Choroid plexus epithelial cell (primary cell): ENCODE measurements at places on chromosomes 6 and 20.

DNA sequence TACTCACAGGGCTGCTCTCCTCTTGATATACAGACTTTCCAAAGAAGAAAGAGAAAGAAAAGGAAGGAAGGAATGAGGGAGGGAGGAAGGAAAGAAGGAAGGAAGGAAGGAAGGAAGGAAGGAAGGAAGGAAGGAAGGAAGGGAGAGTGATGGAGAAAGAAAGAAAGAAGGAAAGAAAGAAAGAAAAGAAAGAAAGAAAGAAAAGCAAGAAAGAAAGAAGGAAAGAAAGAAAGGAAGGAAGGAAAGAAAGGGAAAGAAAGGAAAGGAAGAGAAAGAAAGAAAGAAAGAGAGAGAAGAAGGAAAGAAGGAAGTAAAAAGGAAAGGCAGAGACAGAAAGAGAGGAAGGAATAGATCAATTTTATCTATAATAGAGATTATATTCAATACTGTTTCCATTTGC, 1257.4 kb downstream of the EPHA7 start:
- no peak for DNase-seq

DNA sequence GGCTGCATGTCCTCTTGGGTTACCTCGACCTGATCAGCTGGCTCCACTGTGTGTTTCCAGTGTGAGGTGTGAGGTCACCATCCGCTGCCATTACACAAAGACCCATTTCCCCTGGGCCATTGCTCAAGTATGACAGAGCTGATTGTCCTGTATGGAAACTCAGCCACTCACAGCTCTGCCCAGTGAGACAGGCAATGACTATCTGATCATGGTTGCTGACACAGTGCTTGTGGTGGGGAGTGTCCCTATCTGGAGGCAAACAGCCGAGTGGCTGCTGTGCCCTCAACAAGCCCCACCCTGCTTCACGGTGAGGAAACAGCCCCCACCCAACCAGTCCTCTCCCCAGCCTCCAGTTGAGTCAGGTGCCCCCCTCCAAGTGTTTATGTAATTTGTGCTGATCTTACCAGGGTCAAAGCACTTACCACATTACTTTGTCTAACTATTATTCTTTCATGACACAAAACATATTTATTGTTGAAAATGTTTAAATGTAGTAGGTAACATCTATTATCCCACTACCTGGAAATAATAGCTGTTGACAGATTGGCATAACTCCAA, 11.7 kb upstream of the MAPK13 start:
- no peak for DNase-seq

DNA sequence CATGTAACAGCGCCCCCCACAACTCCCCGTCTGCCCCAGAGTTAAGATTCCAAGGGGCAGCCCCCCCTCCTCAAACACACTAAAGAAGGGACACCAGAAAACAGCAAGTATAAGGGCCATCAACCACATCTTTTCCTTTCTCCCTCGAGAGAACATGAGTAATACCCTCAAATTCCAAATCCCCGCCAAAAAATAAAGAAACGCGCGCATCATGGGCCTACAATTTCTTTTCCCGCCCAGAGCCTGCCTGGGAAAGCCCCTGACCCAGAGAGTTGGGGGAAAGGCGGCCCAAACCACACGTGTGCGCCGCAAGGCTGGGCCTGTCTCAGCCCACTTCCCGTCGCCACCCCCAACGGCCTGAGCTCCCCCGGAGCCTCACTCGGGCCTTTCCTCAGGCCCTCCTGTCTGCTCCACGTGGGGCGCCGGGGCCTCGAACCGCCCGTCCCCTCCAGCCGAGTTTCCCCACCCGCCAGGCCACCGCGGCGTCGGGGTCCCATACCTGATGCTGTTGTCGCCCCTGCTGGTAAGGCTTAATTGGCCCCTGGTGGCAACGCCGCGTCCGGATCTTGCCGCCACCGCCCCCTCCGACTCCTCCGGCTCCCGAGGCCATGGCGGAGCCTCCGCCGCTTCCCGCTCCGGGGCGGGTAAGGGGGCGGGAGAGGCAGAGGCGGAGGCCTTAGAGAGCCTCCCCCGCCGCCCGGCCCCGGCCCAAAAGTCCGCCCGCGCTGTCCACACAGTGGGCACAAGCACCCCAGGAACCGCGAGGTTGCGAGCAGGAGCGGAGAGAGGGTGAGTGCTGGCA, 746 bp downstream of the NUP153 start:
- peak; percentile 69 for DNase-seq

GRCh38 chr6:73710470-73710869, 14.5 kb downstream of the CD109 start:
- peak; percentile 89 for DNase-seq

DNA sequence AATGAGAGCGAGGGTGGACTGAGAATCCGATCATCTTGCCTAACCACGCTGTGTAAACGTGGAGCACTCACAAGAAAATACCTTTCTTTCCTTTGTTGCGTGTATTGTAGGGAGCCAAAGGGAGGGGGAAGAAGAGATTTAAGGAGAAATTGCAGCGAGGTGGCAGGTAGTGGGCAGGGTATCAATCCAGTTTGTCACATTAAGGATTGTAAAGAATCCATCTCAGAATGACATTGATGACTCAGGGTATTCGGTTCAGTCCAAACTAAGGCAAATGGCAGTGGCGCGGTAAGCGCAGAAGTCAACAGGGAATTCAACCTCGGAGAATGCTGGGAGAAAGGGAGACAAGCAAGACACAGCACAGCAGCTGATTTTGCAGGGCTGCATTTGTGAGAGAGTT, 146.2 kb downstream of the ID4 start:
- no peak for DNase-seq

- no peak for DNase-seq
Measured at GRCh38 chr6:135833771-135834170, 17.7 kb upstream of the PDE7B start.

- peak; percentile 67 for DNase-seq
Measured at GRCh38 chr6:1872649-1873131, 263.0 kb downstream of the FOXC1 start.

DNA sequence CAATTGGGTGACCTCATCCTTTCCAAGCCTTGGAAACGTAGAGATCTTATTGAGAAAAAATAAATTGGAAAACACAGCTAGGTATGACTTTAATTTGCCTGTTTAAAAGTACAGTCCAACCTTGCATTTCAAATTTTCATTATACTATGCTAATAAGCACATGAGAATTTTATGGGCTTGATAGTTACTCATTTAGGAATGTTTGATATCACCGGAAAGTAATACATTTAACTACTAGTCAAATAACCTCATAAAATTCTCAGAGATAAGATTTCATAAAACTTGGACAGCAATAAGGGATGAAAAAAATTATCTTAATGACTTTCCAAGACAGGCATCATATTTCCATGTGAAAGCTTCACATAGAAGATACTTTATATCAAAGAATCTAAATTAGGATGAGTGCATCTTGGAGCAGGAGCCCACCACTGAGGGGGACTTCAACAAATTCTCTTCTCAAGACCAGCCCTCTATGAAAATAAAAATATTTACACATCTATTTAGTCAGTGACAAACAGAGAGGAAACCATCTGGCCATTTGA, 236.3 kb downstream of the EPHA7 start:
- DNase-seq: no peak
